Naive thymus-derived CD8-positive, alpha-beta T cell (primary cell): ENCODE measurements at places on chromosomes 5 and 9. TPM values are rescaled to one million over a fixed set of nuclear protein-coding genes. Genes with fewer than 3 reads are reported as not detected.

The TBCA gene
- total RNA-seq = 134 TPM

The PCDHA13 gene
- not detected for total RNA-seq

The GDNF gene
- not detected for total RNA-seq

The SPINK13 gene
- not detected for total RNA-seq

The ISL1 gene
- not detected for total RNA-seq
